T-helper 1 cell (primary cell): ENCODE measurements at places on chromosomes 3 and 15.

GRCh38 chr15:69859866-69860265 lies 237.9 kb downstream of the TLE3 start:
- no peak for DNase-seq

DNA sequence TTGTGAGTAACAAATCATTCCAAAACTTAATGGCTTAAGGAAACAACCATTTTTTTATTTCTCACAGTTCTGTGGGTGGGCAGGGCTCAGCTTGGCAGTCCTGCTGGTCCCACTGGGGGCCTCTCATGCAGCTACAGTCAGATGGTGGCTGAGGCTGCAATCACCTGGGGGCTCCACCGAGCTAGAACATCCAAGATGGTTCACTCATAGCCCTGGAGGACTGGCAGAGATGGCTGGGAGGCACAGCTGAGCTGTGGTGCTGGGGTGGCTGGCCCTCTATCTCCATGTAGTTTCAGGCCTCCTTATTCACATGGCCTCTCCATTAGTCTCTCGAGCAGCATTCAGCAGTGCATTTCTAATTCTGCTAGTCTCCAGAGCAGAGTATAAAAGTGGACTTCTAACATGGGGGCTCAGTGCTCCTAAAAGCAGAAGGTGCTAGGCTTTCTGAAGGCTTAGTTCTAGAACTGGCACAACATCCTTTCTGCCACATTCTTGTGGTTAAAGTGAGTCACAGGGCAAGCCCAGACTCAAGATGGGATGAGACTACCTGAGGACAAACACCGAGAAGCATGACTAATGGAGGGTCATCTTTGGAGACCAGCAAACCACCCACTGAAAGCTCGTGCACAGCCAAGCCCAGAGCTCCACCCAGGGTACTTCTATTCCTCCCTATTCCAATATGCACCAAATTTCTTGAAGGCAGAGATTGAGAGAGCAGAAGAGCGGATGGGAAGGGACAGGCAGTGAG lies 6.3 kb downstream of the CAV3 start:
- no peak for DNase-seq

DNA sequence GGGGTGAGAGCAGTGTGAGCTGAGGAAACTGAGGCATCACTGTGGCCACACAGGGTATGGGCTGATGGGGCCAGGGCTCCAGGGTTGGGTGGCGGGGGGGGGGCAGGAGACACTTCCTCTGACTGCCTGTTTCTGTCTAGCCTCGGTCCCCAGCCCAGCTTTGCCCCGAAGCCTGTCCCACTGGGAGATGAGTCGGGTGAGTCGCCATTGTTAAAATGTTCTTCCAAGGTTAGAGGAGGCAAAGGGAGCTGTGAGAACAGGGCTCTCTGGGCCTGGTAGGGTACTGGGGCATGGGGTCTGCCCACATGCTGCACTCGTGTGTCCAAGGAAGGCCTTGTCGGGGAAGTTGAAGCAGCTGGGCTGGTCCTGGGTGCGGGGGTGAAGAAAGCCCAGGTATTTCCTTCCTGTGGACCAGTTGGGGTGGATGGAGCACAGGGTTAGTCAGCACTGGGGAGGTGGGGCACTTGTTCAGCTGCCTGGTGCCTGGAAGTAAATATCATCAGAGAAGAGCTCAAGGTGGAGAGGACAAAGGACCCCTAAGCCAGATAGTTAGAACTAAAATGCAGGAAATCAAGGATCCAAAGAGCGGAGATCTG lies 8.3 kb upstream of the JMJD7 start:
- no peak for DNase-seq

- no peak for DNase-seq
Measured at GRCh38 chr15:92001307-92001706, 147.8 kb downstream of the SLCO3A1 start.

DNA sequence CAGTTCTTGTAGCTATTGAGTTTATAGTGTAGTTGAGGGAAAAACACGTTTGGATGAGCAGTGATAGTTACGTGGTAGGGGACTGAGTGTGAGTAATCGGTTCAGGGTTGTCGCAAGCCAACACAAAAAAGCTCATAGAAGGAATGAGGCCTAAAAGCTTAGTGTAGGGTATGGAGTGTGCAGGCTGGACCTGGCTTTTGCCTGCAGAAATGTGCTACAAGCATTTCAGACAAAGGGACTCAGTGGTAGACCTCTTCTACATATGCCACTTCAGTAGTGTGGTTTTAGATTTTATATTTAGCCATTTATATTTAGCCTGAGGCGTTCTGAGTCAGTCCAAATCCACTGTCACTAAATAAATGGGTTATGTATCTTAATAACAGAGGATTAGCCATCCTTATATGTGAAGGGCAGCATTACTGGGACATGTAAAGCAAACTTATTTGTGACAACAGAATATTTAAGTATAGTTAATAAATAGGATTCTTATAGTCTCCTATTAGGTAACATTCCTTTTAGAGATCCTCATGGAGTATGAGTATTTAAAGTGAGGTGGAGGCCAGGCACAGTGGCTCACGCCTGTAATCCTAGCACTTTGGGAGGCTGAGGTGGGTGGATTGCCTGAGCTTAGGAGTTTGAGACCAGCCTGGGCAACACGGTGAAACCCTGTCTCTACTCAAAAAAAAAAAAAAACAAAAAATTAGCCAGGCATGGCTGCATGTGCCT lies 21.8 kb downstream of the ATP2C1 start:
- DNase-seq: no peak

- no peak for DNase-seq
Measured at GRCh38 chr15:44145495-44145894, 49.6 kb downstream of the FRMD5 start.

DNA sequence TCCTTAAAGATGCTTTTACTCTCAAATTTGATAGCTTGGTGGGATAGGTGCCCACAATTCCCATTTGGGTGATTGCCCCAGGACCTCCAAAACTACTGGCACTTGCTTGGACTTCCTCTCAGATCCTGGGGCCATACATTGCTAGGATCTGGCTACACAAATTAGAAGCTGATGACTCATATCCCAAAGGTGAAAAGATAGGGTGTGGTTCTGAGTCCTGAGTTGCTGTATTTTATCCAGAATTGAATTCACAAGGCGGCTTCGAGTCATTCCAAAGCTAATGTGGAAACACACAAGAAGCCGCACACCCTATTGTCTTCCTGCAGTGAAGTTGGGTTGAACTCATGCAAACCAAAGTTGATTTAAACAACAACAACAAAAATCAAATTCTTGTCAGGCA lies 53.4 kb downstream of the DUT start:
- DNase-seq: no peak

GRCh38 chr3:49013738-49014660 lies 4.4 kb downstream of the DALRD3 start:
- DNase-seq: peak; percentile 29

DNA sequence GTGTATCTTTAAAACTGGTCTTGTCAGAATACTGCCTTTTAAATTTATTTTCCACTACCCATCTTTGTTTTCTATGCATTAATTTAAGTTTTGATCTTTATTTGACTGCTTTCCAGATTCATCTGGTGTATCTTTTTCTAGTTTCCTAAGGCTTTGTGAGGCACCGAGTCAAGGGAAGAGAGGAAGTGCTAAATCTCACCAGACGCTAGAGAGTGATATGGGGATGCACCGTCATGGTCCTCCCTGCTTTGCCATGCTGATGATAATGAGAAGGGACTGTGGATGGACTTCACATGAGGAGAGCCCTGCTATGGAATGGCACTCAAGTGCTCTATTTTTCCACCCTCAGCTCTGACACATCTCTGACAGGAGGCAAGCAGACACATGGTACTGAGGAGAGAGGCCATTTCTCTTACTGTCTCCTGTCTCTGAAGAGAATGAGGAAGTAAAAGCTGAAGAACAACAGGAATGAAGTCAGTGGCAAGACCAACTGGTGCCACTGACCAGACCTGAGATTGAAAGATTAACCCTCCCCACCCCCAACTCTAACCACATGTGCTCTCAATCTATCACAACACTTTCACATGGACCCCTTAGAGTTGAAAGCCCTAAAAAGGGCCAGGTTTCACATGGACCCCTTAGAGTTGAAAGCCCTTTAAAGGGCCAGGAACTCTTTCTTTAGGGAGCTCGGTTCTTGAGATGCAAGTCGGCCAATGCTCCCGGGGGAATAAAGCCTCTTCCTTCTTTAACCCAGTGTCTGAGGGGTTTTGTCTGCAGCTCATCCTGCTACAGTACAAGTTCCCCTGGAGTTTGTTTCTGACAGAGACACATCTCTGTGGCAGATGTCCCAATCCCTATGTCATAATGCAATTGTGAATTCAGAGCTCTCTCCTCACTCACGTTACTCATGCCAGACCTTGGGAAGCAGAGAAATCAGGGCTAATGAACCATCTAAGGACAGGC lies at the start of gene IQCF2:
Gene IQCF2, plus strand, starts transcription at position 913 of the 963 bp plus-strand sequence. CDS start 52 bp downstream, outside the sequence.
- no peak for DNase-seq

DNA sequence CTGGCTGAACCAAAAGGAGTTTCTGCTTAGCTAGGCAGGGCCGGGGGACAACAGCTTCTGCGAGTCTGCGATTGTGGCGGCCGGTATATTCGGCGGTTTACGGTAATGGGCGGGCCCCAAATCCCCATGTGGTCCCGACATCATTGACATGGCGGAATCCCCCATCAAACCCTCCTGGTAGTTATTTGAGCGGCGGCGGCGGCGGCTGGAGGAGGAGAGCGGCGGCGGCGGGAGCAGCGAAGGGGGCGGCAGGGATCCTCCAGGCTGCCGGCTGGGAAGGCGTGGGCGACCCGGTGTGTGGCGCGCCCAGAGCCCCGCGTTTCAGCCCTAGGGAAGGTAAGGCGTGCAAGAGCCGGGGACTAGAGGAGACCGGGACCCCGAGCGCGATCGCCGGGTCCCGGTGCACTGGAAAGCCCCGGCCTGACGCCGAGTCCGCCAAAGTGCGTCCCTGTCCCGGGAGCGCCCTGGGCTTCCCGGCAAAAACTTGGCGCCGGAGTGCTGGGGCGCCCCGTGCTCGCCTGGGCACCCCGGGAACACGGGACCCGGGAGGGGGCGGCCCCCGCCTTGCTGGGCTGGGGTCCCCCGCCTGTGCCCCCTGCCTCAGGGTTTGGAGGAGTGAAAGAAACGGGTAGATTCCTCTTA lies at the start of gene FNDC3B:
Gene FNDC3B, plus strand, starts transcription at position 143 of the 642 bp plus-strand sequence. CDS start 72,902 bp downstream, outside the sequence.
- peak; percentile 92 for DNase-seq

DNA sequence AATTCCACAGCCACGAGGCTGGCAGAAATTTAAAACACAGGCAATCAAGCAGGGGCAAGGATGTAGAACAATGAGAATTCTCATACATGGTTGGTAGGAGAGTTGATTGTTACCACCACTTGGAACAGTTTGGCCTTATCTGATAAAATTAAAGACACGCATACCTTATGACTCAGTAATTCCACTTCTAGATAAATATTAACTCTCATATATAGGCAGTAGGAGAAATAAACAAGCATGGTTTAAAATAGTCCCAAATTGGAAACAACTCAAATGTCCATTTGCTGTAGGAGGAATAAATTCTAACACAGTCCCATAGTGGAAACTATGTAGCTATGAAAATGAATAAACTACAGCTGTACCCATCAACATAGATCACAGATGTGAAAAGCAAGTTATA lies 42.3 kb upstream of the USP3 start:
- no peak for DNase-seq

DNA sequence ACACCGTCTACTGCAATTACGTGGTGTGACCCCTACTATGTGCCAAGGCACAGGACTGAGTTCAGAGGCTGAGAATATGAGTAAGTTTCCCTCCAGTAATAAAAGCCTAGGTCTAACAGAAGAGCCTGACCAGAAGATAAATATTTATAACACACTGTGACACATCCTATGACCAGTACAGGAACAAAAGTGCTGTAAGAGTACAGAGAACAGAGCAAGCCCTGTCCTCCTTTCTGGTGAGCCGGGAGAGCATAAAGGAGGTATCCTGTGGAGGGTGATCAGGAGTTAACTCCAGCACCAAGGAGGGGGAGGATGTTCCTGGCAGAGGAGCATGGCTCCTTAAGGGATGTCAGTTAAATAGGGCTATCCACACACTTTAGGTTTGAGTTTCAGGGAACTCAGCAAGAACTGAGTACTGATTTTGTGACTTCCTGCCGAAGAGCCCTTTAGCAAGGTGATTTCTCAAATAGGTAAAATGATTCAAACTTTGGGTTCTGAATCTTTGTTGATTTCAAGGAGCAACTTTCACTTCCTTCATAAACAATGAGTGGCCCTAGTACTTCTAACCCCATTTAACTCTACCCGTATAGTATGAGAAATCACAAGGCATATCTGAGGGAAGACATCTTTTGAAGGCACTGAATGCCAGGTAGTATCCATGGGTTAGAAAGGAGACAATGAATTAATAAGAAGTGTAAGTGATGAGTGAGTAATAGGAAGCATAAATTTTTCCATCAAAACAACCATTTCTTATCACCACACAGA lies 198.0 kb downstream of the THRB start:
- DNase-seq: no peak

DNA sequence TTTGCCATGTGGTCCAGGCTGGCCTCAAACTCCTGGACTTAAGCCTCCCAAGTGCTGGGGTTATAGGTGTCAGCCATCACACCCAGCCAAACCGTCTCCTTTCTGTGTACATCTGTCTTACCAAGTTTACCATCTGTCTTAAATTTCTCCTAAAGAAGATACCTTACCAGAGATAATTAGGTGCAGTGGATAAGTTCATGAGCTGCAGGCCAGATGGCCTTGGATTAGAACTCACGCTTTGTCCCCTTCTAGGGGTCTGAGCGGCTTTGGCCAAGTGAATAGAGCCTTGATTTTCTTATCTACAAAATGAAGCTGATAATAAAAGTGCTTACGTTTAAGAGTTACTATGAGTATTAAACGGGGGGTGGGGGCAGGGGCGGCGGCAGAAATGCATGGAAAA lies 103.9 kb downstream of the SUCLG2 start:
- DNase-seq: no peak

DNA sequence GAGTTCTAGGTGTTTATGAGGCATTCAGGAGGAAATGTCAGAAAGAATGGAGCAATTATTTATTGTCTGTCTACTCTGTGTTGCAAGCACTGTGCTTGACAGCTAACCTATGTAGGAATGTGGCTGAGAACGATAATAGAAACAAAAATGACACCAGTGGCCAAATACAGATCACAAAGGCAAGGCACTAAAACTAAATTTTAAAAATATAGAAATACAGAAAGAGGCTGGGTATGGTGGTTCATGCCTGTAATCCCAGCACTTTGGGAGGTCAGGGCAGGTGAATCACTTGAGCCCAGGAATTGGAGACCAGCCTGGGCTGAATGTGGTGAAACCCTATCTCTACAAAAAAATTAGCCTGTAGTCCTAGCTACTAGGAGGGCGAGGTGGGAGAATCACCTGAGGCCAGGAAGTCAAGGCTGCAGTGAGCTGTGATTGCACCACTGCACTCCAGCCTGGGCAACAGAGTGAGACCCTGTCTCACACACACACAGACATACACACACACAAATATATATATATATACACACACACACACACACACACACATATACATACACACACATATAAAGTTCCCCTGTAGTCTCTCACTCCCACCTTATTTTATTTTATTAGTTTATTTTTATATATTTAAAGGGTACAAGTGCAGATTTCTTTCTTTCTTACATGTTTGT lies 6.0 kb downstream of the PRKCI start:
- DNase-seq: no peak

GRCh38 chr15:71708051-71708429 lies 102.3 kb upstream of the NR2E3 start:
- no peak for DNase-seq

DNA sequence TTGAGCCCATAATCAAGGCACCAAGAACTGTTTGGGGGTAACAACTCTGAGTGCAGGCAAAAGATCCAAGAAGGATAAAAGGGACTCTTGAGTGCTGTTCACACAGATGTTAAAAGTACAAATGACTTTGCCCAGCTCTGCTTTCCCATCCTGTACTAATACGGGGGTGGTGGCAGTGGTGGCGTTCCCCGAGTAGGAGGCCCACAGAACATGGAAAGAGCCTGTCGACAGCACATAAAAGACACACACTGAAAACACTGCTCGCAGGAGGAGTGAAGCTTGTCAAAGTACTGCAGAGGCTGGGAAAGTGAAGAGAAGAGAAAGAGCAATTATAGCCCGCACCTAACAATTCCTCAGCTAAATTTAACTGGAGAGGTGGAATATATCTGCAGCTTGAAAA lies 40.9 kb downstream of the HACD2 start:
- no peak for DNase-seq
